ENCODE measurements at places on chromosomes 12 and 14.

DNA sequence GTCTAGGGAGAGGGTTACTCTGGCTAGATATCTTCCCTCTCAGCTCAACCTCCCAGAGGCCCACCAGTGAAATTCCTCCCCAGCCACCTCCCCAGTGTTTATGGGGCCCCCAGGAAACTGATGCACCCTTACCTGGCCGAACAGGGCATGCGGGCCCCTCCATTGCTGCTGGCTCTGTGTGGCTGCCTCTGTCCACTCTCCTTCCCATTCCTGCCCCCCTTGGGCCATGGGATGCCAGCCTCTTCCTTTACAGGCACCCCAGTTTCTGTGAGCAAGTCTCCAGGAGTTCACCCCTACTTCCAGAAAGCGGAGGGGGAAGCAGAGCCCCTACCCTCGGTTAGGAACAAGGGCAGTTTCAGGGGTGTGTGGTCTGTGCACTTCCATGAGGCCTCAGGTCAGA, 19.4 kb upstream of the ZDHHC22 start:
- no peak for DNase-seq

GRCh38 chr12:111034083-111034885, 113.9 kb upstream of the MYL2 start:
- DNase-seq = no peak

GRCh38 chr12:76426160-76426559, 77.9 kb upstream of the BBS10 start:
- DNase-seq = no peak

DNA sequence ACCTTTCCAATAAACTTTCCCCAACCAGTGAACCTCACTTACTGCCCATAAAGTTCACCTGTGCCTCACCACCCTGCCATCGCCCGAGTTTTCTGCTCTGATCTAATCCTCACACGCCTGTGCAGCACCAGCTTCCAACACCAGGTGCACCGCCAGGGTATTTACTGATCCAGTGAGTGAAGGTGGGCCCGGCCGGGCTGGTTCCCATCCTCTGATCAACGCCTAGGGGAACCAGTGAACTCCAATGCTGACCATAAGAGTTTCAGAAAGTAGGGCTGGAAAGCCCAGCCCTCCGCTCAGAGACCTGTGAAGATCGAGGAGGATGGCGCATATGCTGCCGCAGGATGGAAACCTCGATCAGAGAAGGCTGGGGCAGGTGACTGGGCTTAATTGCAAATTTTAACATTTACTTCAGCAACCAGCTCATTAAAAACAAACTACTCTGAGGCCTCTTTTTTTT, 685 bp upstream of the MYL6B start:
- peak; percentile 27 for DNase-seq

DNA sequence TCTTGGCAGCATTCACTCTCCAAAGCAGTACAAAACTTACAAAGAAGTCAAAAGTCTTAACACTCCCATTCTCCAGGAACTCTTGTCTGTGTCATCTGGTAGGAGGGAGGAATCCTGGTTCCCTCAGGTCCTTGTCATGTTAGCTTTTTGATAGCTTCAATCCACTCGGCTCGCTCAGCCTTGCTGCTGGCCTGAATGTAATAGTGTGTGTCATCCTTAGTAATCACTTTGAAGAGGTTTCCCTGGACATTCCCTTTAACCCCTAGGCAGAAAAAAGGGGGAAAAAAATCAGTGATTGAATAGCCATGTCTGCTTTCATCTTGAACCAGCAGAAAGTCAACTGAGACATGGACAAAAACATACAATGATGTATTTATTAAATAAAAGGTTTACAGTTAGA, 24.8 kb downstream of the PLEK2 start:
- DNase-seq = peak; percentile 33

DNA sequence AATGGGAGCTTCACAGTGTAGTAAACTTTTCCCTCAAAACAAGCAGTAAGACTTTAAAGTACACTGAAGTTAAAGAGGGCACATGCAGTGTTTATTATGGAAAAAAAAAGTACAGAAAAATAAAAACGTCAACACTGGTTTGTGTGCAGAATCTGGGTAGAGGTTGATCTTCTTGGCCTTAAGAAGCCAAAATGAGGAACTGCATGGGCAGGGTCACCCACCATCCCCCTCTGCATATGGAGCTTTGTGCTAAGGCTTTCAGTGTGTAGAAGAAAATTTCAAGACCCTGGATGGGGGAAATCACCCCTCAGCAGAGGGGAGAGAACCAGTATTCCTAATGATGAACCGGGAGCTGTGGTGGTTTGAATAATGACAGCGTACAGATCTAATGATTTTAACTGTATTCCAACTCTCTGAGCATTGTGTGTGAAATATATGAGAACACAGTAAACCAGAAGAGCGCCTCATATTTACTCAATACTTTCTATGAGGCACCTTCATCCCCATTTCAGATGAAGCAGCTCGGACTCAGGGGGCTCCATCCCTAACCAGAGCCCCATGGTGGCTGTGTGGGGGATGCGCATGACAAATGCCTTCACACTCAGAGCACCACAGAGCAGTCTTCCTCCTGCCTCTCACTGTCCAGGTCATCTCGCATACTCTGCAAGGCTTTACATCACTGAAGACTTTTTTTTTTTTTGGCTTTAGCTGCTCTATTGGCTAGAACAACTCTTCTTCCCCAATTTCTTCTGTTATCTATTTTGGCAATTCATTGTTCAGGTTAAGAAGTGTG, 33.4 kb downstream of the ACADS start:
- no peak for DNase-seq

- DNase-seq = no peak
Observed at GRCh38 chr14:85125291-85125670, 404.7 kb upstream of the FLRT2 start.

DNA sequence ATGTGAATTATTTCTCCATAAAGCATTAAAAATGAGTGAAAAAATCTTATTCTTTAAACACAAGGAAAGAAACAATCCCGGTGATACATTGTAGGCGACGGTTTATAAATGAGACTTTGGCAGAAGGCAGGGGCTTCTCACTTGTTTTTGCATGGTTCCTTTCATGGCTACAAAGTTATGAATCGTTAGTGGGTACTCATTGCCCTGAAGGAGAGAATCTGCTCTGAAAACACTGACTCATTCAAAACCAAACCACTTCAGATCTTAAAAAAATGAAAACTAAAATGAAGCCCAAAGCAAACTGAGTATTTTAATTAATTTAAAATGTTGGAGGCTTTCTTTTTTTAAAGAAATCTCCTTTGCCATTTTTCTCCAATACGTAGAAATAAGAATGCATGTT, 41.4 kb upstream of the AMIGO2 start:
- DNase-seq = peak; percentile 60

DNA sequence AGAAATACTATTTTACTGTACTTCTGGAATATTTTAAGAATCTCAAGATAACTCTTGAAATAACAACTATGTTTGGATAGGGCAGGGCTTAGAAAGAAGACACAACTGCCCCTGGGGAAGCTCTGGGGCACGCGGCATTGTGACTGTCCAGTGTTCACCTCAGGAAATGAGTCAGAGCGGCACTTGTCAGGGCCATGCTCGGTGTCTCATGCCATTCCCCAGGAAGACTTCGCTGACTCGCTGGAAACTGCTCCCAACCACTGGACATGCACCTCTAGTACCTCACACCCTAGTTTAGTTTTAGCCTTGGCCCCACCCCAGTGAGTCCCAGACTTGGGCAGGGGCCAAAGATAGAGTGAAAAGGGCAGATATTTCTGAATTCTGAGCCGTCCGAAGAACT, 192.0 kb downstream of the TTC7B start:
- DNase-seq = peak; percentile 83

Data from EL (cell line).